ENCODE measurements at places on chromosomes 2 and 18. TPM values are rescaled to one million over a fixed set of nuclear protein-coding genes. Genes with fewer than 3 reads are reported as not detected.

Gene TWIST2
- polyA plus RNA-seq: 1.7 TPM

GRCh38 chr2:74525717-74526648 is at the start of gene DQX1:
Gene DQX1, minus strand, starts transcription at chr2:74526231. Its CDS starts 502 bp downstream, at chr2:74525729.
- DNase-seq: peak; percentile 55

- DNase-seq: no peak
Measured at GRCh38 chr18:51383116-51383515, 185.6 kb upstream of the MEX3C start.

DNA sequence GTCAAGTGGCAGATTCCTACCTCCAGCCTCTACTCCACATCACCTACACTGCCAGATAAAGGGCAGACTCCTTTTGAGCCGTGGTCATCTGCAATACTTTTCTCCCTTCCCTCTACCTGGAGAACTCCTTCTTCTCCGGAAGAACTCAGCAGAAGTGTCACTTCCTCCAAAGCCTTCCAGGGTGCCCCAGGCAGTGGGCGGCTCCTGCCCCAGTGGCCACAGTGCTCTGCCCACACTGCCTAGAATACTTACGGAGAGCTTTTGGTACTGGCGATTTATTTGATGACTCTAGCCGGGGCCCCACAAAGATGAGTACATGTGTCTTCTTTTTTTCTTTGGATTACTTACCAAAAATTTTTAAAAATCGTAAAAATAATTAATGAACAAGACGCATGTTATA is 39.7 kb downstream of the FOSL2 start:
- no peak for DNase-seq

DNA sequence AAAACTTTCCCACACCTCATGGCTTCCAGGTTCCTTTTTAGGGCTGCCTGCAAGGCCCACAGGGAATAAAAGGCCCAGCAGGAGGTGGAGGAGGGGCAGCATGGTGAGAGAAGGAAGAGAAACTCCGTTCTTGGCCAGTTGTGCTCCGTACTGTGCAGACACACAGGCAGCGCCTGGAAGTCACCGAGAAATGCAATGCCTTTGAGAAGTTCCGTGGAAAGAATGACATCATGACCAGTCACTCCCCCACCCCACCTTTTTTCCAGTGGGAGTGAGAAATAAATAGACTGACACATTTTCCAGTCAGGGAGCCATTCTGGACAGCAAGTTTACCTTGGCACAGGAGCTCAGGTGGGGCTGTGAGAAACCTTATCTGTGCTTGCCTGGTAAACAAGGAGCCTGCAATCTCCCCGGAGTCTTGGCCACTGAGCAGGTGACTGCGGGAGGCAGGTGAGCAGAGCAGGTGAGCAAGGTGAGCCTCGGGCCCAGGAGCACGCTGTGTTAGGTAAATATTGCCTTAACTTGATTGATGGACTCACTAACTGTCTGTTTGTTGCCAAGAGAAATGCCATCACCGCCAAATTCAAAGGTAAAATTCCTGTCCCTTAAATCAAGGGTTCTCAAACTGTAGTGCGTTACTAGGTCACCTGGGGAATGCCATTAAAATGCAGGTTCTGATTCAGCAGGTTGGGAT is 13.5 kb upstream of the LBH start:
- no peak for DNase-seq

DNA sequence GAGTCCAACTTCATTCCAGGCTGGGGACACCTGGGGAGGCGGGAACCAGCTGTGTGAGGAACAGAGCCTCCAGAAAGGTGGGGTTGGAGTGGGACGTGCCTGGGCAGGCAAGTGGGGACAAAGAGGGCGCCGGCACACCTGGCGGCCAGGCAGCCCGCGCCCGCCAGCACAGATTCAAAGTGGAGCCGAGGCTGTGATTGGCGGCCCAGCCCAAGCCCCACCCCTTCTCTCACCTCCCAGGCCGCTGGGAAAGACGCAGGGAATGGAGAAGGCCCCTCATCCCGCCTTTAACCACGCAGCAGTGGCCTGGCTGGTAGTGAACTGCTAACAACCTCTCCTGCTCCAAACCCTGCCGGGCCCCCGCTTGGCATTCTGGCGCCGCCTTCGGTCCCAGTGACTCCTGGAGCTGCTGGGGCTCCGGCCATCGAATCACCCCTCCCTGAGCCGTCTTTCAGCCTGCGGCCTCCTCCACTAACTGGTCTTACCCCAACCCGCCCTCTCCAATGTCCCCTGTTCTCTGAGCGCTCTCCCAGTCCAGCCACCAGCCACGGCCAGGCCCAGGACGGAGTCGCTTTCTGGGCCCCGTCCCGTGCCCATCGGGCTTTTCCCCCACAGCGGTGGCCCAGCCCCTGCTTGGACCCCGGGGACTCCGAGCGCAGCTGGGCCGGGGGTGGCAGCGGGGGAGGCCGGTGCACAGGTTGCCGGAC is 27.9 kb upstream of the PTMA start:
- peak; percentile 79 for DNase-seq

DNA sequence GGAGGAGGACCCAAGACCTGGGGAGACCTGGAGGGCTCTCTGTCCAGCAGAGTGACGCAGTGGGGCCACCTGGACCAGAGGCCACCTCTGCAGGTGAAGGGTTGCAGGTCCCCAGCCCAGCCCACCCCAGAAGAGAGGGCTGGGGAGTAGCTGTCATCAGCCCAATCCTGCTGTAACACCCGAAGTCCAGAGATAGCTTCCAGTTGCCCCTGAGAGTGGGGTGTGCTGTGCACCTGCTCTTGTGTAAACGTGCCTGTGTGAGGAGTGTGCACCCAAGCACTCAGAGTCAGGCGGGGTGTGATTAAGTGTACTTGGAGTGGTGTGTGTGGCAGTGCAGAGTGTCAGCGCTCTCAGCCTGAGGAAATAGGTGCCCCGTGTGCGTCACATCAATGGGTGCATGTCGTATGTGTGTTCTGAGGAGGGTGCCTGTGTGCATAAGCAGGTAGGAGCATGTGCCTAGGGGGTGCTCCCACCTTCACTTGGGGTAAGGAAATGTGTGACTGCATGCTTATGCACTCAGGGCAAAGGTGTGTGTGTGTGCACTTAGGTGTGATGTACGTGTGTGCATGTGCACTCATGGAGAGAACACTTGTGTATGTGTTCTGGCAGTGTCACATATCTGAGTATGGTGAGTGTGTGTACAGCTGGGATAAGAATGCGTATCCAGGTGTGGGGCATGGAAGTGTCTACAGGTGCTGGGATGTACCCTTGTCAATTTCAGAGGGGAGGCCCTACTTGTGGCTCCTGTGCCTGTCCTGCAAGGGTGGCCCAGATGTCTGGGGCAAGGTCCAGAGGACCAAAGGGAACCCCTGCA is 672 bp downstream of the ATP6V1B1 start:
- no peak for DNase-seq

DNA sequence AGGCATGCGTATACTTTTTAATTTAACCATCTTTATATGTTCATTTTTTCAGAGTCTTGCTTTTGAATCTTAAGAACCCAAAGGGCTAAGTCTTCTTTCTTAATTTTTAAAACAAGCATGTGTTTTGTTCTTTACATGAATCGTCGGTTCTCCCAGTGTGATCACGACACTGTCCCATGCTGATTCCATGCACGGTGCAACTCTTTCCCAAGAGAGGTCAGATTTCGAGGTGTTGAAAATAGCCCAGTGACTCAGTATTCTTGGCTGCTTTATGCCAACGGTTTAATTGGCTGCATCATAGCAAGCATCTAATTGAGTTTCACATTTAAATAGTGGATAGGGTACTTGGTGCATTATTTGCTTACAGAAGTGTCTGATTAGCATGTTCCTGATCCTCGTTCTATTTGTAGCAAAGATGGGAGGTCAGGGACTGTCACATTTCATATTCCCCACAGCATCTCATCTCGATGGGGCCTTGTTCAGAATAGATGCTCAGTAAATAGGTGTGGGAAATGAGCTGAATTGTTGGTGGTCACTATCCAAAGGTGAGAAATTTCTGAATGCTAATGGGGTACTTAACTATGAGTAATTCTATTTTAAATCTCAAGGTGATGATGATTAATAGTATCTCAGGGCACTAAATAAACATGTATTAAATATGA is 2.8 kb downstream of the NPAS2 start:
- no peak for DNase-seq

GRCh38 chr18:78793313-78794070 is 186.1 kb upstream of the SALL3 start:
- DNase-seq: peak; percentile 28

DNA sequence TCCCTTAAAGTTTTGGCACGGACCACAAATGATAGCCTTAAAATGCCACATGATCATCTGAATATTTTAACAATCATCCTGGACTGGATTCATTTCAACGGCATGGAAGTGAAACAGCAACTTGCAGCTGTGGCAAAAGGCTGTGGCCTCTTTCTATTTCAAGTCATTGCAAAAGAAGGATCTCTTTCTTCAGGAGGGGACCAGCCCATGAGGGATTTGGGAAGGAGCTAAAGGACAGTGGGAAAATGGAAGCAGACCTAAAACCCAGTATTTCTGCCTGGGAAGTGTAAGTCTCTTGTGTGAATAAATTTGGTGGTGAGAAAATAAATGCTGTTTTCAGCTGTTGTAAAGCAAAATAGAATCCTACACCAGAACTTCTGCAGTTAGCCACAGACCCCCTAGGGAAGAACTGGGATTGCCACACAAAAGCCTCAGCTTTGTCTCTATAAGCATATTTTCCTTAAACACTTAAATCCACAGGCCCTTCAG is 107.3 kb upstream of the ZFP36L2 start:
- no peak for DNase-seq

DNA sequence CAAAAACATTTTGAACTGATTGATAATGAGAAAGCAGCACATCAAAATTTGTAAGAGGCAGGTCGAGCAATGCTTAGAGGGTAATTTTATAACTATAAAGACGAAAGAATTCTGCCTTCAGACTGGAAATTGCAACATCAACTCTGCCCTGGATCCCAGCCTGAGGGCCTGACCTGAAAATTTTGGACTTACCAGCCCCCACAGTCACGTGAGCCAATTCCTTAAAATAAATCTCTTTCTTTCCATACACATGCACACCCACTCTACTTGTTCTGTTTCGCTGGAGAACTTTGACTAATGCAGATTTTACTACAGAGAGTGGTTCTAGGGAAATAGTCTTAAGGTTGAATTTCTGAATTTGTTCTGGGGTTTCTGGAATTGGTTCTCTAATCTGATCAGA is 14.6 kb upstream of the ACOXL start:
- no peak for DNase-seq

DNA sequence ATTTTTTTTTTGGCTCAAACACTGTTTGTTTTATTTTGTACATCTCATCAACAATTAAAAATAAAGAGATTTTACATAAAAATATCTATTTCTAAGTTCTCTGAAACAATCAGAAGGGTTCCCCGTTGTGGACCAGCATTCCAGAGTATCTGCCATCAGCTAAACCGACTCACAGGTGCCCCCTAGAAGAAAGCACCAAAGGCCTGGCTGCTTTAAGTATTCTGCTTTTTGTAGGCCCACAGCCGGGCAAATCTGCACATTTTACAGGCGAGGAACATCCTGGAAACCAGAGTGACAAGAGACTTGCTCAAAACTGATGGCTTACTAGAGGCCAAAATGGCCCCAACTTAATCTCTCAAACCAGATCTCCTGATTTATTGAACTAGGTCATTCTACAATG is 82.2 kb upstream of the SETBP1 start:
- DNase-seq: no peak

DNA sequence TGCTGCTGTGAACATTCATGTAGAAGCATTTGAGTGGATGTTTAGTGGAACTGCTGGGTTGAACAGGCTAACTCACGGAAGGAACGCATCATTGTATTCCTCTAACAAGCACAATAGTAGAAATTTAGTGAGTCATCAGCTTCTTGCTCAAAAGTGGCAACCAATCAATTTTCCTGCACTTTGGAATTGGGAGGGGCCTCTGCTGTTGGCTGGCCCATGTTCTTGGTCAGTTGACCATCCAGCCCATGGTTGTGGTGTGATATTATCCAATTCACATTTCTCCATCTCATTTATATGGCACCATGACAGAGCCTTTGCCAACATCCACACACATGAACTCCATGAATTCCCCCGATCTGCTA is 95.0 kb downstream of the TNFRSF11A start:
- no peak for DNase-seq

DNA sequence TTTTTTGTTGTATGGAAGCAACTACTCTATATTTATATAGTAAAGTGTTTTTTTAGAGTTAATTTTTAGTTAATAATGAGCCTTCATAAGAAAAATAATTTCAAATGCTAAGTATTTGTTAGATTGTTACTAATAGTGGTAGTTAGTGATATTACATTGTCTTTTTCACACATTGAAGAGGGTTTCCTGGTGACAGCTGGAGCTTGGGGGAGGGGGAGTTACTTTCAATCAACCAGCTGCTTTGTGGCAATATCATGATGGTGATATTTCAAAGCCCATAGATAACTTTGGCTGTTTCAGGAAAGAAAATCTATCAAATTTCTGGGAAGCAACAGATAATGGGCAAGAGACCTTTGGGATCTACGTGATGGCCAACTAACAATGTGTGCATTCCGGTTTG is 4.1 kb downstream of the RHBDD1 start:
- no peak for DNase-seq

DNA sequence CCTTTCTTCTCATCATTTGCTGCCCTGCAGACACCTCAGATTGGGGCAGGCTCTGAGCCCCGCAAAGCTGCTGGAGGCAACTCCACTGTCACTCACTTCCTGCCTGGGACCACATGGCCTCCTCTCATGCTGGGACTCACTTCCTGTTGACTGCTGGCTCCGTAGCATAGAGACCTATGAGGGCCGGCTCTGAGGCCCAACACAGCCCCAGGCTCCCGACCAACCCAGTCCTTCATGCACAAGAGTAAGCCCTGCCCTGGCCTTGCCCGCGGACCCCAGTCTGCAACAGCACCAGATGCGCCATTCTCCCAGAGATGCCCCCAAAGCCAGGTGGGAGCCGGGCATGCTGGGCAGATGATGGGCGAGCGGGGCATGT is 55.7 kb downstream of the DNMT3A start:
- peak; percentile 90 for DNase-seq

DNA sequence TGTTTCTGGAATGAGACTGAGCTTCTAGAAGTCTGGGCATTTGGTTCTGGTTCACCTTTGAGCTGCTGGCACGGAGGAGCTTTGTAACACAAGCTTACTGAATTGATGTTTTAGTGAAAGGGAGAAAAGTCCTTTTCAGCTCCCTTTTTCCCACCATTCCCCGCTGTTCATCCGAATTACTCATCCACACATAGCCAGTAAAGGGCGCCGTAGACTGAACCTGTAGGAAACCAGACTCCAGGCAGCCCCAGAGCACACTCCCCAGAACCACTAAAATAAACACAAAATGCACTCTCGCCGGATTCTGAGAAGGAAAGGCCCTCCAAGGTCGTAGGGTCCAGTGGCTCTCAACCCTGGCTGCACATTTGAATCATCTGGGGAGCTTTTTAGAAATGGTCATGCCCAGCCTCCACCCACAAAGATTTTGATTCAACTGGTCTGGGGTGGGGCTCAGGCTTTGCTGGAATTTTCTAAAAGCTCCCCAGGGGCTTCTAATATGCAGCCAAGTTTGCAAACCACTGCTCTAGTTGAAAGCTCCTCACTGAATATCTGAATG is 29.6 kb downstream of the TCF7L1 start:
- no peak for DNase-seq

GRCh38 chr2:138711812-138712211 is 68.4 kb downstream of the NXPH2 start:
- DNase-seq: no peak

GRCh38 chr2:239308661-239309397 is 92.0 kb downstream of the HDAC4 start:
- peak; percentile 71 for DNase-seq
